ENCODE measurements at places on chromosomes 11 and 22.

- DNase-seq = no peak
Measured at GRCh38 chr11:70026726-70027125, 51.4 kb upstream of the ANO1 start.

- DNase-seq = no peak
Measured at GRCh38 chr22:17583151-17583550, 19.9 kb downstream of the SLC25A18 start.

DNA sequence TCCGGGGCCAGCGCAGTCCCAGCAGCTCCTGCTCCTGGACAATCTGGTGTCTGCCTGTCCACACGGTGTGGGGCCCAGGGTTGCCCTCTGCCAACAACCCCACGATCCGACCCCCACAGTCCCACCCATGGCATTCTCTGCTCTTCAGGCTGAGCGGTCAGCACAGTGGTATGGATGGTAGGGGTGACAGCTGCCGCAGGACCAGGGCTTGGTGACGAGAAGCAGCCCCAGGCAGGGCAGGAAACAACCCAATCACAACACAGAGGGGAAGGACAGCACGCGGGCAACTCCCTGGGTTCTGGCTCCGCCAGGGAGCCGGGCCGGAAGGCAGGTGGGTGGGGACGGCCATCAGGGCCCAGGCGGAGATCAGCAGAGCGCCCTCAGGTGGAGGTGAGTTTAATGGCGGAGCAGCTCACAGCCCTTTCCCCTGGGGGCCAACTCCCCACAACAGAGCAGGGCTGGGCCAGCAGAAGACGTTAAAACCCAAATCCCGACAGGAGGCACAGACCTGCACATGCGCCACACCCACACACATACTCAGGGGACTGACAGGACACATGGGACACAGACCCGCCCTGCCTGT, 5.3 kb upstream of the CHADL start:
- DNase-seq = no peak

- no peak for DNase-seq
Measured at GRCh38 chr11:3132271-3132781, 32.8 kb downstream of the OSBPL5 start.
